ENCODE measurements at places on chromosomes 5 and 9.

- DNase-seq: no peak
These were observed 326 bp downstream of the RIGI start for GRCh38 chr9:32525709-32526030.

DNA sequence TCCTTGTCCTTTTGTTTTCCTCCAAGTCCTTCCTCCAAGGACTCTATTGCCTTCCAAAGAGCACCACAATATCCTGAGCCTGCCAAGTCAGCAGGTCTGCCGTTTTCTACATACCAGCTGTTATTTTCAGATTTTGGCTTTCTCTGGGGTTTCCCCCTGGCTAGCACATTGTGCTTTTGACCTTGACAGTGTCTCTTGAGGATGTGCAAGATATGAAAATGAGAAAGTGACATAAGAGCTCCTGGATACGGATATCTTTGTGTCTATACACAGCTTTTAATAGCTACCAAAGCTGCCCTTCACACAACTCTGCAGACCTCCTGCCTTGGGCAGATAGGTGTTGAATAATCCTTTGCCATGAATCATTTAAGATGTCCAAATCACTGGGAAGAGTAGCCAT lies 67.0 kb downstream of the HAPLN1 start:
- no peak for DNase-seq

DNA sequence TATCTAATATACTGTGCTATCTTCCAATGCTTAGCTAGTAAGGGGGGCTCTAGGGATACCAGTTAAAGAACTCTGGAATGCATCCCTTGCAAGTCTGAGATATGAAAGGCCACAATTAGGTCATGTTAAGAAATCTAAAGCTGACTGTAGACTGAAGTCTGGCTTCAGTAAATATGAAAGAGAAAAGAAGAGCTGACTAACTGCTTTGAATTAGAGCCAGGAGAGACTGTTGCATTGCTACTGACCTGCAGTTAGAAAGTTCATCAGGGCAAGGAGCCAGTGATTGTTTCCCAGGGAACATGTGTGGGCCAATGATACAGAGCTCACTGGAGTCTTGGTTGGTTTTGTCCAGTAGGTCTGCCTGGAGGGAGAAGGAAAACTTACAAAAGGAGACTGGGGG lies 472.1 kb upstream of the TNC start:
- peak; percentile 87 for DNase-seq

DNA sequence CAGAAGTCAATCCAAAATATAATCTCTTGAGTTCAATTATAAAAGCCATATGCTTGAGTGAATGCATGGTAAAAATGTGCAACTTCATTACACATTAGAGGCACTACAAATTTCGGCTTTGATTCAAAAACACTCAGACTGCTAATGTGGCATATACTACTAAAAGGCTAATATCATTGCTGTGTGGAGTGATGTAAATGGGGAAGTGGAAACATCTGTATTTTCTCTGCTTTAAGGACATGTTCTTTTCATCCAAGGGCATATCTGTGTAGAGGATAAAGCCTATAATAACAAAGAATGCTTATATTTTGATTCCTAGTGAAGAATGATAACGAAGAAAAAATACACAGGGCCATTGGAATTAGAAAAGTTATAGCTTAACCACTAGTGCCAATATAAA lies 643.9 kb upstream of the ZNF608 start:
- no peak for DNase-seq

DNA sequence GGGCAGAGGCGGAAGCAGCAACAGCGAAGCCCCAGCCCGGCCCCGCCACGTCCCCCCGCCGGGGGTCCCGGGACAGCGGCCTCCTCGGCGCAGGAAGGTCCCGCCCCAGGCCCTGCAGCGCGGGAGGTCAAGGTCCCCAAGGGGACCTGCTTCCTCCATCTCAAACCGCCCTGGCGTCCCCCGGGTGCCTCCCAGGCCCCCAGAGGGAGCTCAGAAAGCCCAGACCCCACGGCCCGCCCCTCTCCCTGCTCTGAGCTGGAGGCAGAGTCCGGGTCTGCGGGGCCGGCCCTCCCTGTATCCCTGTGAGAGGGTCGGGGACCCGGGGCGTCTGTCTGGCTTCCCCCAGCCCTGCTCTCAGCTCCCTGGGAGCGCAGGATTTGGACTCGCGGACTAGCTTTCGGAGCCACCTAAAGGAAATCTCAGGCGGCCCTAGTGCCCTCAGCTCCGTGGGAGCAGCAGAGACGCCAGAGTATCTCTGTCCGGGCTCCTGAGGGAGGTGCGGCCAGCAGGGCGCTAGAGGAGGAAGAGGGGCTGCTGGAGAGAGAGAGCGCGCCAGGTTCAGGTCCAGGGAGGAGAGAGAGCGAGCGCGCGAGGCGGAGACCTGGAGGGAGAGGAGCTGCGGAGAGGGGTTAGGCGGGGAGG lies 30.7 kb downstream of the EXOC3 start:
- DNase-seq: no peak

DNA sequence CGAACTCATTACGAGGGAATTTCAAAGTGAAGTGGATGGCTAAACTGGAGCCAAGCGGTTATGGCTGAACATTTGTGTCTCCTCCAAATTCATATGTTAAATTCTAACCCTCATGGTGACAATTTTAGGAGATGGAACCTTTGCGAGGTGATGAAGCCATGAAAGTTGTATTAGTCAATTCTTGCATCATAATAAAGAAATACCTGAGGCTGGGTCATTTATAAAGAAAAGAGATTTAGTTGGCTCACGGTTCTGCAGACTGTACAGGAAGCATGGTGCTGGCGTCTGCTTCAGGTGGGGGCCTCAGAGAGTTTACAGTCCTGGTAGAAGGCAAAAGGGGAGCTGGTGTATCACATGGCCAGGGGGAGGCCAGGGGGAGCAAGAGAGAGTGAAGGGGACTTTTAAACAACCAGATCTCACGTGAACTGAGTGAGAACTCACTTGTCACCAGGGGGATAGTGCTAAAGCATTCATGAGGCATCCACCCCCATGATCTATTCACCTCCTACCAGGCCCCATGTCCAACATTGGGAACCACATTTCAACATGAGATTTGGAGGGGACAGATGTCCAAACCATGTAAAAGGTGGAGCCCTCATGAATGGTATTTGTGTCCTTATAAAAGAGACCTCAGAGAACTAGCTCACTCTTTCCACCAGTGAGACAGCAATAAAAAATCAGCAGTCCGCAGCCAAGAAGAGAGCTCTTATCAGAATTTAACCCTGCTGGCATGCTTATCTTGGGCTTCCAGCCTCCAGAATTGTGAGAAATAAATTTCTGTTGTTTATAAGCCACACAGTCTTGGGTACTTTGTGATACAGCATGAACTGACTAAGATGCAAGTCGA lies 143.4 kb downstream of the MTRR start:
- no peak for DNase-seq

- DNase-seq: peak; percentile 78
These were observed 11.0 kb upstream of the RNU6ATAC start for GRCh38 chr9:134175291-134175807.

GRCh38 chr9:116058421-116058820 lies 95.2 kb upstream of the PAPPA start:
- DNase-seq: no peak

- DNase-seq: no peak
These were observed 7.6 kb upstream of the TTLL11 start for GRCh38 chr9:122100756-122101155.

- no peak for DNase-seq
These were observed 163.2 kb downstream of the PLPPR1 start for GRCh38 chr9:101191723-101192122.

GRCh38 chr5:2751592-2752021 lies at the start of gene IRX2:
TSS of gene IRX2 (minus strand) at chr5:2751677. CDS start at chr5:2751413, 264 bp downstream.
- peak; percentile 29 for DNase-seq

GRCh38 chr5:34734326-34734725 lies 78.2 kb downstream of the RAI14 start:
- DNase-seq: no peak

GRCh38 chr5:16934123-16934522 lies 2.0 kb downstream of the MYO10 start:
- peak; percentile 49 for DNase-seq

- DNase-seq: no peak
These were observed 50.8 kb upstream of the CTNNA1 start for GRCh38 chr5:138702166-138703077.

GRCh38 chr5:39219437-39219836 lies at the start of gene FYB1:
TSS of gene FYB1 (minus strand) at chr5:39219563. CDS start at chr5:39202960, 16,603 bp downstream.
- peak; percentile 82 for DNase-seq

DNA sequence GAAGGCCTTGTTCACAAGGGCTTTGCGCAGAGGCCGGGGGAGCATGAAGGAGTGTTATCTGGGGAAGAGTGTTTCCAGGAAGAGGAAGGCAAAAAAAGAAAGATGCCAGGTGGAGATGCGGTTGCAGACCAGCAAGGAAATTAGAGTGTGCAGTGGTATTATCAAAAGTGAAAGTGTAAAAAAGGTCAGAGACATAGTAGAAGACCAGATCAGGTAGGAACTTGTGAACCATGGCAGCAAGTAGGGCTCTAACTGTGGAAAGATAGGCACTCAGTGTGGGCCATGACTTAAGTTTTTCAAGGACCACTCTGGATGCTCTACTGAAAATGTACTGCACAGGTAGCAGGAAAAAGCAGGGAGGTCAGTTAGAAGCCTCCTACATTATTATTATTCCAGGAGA lies 90.1 kb upstream of the SPOCK1 start:
- DNase-seq: no peak

Data from COLO829 (cell line).